ENCODE measurements at places on chromosomes 5 and 9. TPM values are rescaled to one million over a fixed set of nuclear protein-coding genes. Genes with fewer than 3 reads are reported as not detected.

The RBM18 gene
- total RNA-seq, result 7.5 TPM

The INSL4 gene
- not detected for total RNA-seq

The ARID3C gene
- total RNA-seq, result 8.8 TPM

The IL4 gene
- not detected for total RNA-seq

The PPIP5K2 gene
- 24.0 TPM for total RNA-seq

The GPR151 gene
- total RNA-seq, result not detected

The FOXD1 gene
- total RNA-seq, result not detected

The TMOD1 gene
- 10.6 TPM for total RNA-seq

The HMMR gene
- total RNA-seq, result 0.33 TPM

The SPAG8 gene
- total RNA-seq, result 0.50 TPM

The CHMP5 gene
- 20.0 TPM for total RNA-seq

The NMUR2 gene
- total RNA-seq, result not detected

The HSD17B3 gene
- 1.7 TPM for total RNA-seq

The PCDHGA4 gene
- 0.53 TPM for total RNA-seq

The SLC36A3 gene
- total RNA-seq, result not detected

The RETREG1 gene
- 25.2 TPM for total RNA-seq

The FOXD4L4 gene
- 0.15 TPM for total RNA-seq

- no peak for DNase-seq
These were observed 134.8 kb upstream of the PCA3 start for GRCh38 chr9:76629205-76629990.

- DNase-seq, result peak; percentile 63
These were observed 129.9 kb downstream of the RXRA start for GRCh38 chr9:134455934-134456755.

DNA sequence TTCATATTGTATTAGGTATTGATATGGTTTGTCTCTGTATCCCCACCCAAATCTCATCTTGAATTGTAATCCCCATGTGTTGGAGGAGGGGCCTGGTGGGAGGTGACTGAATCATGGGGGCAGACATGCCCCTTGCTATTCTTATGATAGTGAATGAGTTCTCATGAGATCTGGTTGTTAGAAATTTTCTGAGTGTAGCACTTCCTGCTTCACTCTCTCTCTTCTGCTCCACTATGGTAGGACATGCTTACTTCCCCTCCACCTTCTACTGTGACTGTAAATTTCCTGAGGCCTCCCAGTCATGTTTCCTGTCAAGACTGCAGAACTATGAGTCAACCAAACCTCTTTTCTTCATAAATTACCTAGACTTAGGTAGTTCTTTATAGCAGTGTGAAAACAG lies 187.4 kb upstream of the SLC24A2 start:
- no peak for DNase-seq

DNA sequence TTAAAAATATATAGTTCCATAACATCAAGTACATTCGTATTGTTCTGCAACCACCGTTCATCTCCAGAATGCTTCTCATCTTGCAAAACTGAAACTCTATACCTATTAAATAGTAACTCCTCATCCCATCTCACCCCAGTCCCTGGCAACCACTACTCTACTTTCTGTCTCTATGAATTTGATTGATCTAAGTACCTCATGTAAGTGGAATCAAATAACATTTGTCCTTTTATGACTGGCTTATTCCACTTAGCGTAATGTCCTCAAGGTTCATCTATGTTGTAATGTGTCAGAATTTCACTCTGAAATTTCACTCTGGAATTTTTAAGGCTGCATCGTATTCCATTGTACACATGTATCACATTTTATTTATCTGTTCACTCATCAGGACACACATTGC lies 132.1 kb upstream of the RUSC2 start:
- no peak for DNase-seq

DNA sequence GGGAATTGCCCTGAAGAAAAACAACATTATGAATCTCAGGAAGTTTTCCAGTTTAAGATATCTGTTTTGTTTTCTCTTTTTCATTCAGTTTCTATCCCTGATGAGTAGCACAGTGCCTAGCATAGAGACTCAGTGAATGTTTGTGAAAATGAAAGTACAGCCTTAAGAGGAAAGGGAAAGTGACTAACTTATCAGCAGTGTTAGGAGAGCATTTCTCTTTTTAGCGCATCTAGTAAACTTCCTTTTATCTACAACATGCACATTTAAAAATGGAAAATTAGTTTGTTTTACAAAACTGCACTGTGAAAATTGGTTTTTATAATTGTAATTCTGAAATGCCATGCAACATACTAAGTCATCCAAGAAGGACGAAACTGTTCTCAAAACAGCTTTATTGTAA lies 110.8 kb downstream of the SMARCA2 start:
- DNase-seq, result no peak

- DNase-seq, result no peak
These were observed 236.3 kb downstream of the ARHGAP26 start for GRCh38 chr5:143006501-143006900.

DNA sequence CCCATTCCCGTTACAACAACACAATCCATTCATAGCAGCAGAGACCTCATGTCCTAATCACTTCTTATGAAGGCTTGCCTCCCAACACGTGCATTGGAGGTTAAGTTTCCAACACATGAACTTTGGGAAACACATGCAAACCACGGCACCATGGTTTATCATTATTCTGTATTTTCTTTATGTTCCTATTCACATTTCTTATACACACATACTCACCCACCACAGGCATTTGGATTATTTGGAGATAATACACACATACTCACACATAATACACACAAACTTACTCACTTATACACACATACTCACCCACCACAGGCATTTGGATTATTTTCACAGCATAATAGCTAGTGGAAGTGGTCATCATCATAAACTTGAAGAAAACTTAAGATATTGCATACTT lies 75.6 kb downstream of the C7 start:
- DNase-seq, result no peak

DNA sequence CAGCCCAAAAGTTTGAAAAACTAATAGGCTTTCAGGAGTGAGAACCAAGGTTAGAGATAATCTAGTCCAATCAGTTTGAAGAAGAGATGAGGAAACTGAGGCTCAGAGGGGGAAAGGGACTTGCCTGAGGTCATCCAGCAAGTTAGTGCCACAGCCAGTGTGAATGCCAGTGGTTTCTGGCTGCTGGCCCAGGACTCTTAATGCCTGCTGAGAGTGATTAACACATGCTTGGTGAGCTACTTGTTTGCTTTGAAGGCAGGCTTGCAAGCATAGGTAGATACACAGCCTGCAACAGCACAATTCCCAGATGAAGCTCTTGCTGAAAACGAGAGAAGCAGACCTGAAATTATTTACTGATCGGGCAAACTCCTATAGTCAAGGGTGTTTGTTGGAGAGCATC lies 591.6 kb upstream of the SGCD start:
- no peak for DNase-seq

- DNase-seq, result no peak
These were observed 169.7 kb downstream of the YTHDC2 start for GRCh38 chr5:113683211-113683610.

GRCh38 chr5:157292599-157292998 lies 26.7 kb downstream of the CYFIP2 start:
- DNase-seq, result no peak

GRCh38 chr9:110543631-110544051 lies 35.9 kb downstream of the SVEP1 start:
- DNase-seq, result no peak

GRCh38 chr5:43683884-43684471 lies 81.0 kb downstream of the NNT start:
- no peak for DNase-seq

- no peak for DNase-seq
These were observed 27.8 kb downstream of the RALGPS1 start for GRCh38 chr9:126942399-126942798.

- DNase-seq, result no peak
These were observed 671.4 kb downstream of the NR2F1-AS1 start for GRCh38 chr5:92909602-92909962.

DNA sequence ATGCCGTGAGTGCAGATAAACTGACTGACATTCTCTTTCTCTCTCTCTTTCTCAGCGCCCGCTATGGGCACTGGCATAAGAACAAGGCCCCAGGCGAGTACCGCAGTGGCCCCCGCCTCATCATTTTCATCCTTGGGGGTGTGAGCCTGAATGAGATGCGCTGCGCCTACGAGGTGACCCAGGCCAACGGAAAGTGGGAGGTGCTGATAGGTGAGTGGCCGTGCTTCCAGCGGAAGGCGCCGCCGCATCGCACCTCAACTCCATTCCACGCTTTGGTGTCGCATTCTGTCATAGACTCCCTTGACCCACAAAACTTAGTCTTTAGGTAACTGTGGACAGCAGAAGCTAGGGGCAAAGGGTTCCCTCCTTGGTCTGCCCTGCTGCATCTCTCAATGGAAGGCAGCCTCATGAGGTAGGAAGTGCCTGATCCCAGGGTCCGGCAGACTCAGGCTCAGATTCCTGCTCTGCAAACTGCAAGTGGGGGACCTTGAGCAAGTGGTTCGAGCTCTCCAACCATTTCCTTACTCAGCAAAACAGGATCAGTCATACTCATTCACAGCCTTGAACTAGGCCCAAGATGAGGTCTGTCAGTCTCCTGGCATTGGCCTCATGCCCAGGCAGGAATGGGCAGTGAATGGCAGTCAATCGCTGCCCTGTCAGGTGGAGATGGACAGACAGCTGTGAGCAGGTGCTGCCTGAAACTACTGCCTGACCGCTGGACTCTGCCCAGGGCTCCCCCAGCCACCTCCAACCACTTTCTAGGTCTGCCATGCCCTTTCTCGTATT lies 24.2 kb upstream of the CFAP157 start:
- DNase-seq, result peak; percentile 60

GRCh38 chr9:120935383-120935857 lies 8.8 kb upstream of the TRAF1 start:
- DNase-seq, result peak; percentile 99

DNA sequence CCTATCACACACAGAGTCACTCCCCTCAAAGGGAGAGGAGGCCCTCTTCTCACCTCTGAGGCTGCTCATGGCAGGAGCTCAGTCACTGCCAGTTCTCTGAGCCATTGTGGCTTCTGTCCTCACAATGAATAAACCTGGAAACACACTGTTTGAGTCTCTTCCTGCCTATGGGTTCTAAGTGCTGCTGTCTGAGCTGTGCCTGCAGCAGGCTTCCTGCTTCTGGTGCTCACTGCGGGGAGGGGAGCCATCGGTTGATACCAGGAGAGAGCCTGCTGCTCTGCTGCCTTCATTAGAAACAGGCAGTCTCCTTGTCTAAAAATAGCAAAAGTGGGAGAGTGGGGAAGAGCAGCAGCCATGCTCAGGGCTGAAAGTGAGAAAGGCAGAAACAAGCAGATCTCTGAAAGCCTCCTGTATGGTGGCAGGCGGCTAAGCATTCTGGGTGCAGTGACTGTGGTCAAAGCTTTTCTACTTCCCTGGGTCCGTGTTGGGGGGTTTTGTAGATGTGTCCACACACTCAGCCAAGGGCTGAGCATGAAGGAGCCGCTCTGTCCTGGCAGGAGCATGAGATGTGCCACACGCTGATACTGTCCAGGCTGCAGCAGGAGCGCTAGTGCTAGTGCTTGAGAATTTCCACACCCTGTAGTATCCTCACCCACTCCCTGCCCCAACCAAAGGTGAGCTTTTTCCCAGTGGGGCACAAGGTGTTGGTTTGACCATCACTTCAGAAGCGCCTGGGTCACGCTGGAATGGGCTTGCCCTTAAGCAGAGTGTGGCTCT lies 34.2 kb downstream of the PRKACG start:
- DNase-seq, result no peak

DNA sequence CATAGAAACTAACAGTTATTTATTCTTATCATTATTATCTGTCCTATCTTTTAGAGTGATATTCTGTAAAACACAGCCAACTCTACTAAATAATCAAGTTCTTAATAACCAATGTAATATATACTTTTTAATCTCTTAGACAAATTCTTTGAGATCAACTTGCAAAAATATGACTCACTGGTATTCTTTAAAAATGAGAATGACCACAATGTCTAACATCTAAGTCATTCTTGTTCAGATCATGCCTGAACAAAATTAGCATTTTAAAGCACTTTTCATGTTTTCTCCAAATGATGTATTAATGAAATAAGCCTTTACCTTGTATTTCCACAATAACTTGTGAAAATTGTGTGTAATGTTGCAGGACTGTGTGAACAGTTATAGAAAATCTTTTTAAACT lies 356.9 kb upstream of the RGMB start:
- DNase-seq, result no peak

GRCh38 chr5:600886-601541 lies 11.1 kb upstream of the CEP72 start:
- peak; percentile 31 for DNase-seq

DNA sequence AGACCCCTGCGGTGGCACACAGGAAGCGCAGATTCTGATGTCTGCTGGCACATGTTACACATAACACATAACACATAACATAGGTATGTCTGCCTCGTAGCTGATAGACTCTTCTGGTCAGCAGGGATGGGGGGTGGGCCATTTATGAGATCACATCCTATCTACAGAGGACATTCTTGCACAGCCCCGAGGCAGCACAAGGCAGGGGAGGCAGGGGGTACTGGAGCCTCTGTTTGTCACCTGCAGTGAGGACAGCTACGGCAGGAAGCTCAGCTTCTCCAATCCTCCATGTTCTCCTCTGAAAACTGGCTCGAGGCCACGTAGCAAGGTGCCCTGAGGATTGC lies 16.7 kb upstream of the MED10 start:
- no peak for DNase-seq

GRCh38 chr9:134955801-134956200 lies 38.1 kb upstream of the FCN1 start:
- DNase-seq, result no peak

- DNase-seq, result no peak
These were observed 60.0 kb upstream of the TYRP1 start for GRCh38 chr9:12633016-12633765.

GRCh38 chr9:5651246-5651645 lies 22.3 kb downstream of the RIC1 start:
- no peak for DNase-seq

DNA sequence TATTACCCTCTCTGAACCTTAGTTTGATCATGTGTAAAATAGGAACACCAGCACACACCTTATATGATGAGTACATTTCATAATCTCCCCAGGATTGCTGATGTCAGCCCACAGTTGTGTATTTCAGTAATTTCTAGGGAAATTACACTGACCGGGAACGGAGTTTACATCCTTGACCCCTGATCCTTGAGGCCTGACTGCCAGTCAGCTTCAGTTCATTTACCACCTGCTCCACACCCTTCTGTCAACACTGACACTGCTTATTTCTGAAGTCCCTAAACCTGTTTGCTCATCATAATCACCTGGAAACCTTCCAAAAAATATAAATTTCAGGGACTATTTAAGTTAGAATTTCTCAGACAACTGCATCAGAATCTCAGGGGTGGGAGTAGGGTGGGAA lies 55.3 kb downstream of the ZNF622 start:
- no peak for DNase-seq
